ENCODE measurements at places on chromosomes 6 and 20.

- no peak for DNase-seq
Measured at GRCh38 chr20:37390503-37390890, 44.6 kb downstream of the SRC start.

GRCh38 chr6:97864826-97865225 is 581.8 kb upstream of the MMS22L start:
- DNase-seq: no peak

- no peak for DNase-seq
Measured at GRCh38 chr6:152625213-152625612, 11.9 kb downstream of the SYNE1 start.

DNA sequence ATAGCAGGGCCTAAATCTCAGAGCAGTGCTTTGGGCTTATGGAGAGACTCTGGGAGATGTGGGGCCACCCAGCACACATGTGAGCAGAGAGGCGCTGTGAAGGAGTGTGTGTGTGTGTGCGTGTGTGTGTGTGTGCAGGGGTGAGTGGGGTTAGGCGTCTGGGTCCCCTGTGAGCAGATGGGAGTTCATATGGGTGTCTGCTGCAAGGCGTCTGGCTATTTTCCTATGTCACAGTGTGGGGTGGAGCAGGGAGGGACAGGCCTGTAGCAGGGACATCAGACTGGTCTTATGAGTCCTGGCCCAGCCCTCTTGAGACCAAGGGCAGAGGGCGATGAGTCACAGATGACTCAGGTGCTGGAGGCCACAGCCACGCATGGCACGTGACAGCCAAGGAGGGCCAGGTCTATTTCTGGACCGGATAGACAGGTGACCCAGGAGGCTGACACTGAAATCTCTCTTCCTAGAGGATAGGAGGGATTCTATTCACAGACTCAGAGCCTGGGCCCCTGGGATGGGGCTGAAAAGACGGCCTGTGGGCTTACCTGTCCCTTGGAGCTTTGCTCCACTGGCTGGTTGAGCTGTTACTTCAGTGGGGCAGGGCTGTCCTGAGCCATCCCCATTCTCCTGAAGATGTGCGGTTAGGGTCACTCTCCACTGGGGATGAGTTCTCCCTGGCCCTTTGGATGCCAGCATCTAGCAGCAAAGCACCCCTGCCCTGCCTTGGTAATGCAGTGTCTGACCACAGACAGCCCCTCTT is 28.9 kb downstream of the VEGFA start:
- DNase-seq: no peak

All from amniotic stem cell (primary cell).